Hair follicle dermal papilla cell (primary cell): ENCODE measurements at places on chromosomes 2 and 18. TPM values are rescaled to one million over a fixed set of nuclear protein-coding genes. Genes with fewer than 3 reads are reported as not detected.

CSRNP3 gene
- 1.2 and 1.6 TPM in 2 replicates for total RNA-seq

IL1RN gene
- 0.16 and 0.61 TPM in 2 replicates for total RNA-seq

CFC1 gene
- not detected in 2 replicates for total RNA-seq

TMEM200C gene
- total RNA-seq, result 0.16 TPM in 1 of 2 replicates, not detected in the other

CAPN14 gene
- 0.12 and 0.32 TPM in 2 replicates for total RNA-seq
